Stimulated activated CD4-positive, alpha-beta T cell treated with anti-CD3 and anti-CD28 coated beads, Interleukin-4, amount 100 ng/mL, for 24 hours (primary cell): ENCODE measurements at places on chromosomes 2 and 18.

GRCh38 chr2:239824046-239824694 lies 201.0 kb downstream of the NDUFA10 start:
- DNase-seq, result no peak

DNA sequence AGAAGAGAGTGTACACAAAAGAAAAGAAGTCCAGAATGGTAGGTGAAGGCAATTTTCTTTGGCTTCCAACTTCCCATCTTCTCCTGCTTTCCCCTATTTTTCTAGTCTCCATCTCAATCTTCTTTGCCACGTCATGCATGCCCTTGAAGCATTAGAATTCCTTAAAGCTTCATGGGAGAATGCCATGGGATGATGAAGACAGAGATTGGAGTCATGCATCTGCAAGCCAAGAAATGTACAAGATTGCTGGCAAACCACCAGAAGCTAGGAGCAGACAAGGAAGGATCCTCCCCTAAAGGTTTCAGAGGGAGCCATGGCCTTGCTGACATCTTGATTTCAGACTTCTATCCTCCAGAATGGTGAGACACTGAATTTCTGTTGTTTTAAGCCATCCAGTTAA lies 305.9 kb downstream of the HRH4 start:
- no peak for DNase-seq

DNA sequence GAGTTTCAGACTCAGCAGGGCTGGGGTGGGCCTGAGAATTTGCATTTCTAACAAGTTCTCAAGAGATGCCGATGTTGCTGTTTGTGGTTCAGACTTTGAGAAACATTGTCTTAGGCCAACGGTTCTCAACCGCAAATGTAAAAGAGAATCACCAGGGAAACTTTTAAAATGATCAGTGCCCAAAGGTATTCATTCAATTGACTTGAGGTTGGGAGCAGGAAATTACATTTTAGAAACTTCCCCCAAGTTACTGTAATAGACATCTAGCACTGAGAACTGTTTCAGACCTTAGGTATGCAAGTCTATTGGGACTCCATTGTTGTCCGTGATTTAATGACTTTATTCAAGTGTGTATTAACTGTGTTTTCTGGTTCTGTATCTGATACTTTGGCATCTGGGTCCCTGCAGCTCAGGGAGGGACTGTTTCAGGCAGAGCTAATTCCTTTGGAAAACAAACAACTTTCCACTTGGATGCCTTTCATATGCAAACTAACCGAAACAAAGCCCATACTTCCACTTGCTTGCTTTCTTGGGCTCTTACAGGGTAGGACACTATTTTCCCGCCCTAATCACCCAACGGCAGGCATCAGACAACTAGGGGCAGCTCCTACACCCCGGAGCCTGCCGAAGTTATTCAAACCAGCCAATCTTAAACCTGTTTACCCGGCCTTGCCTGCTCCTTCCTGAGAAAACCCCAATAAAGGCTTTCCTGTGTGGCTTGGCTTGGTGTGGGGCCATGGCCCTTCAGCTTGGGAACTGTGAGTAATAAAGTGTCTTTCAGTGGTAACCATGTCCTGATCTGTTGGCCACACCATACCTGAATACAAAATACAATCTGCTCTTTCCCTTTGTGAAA lies 97.6 kb downstream of the POLE4 start:
- no peak for DNase-seq

DNA sequence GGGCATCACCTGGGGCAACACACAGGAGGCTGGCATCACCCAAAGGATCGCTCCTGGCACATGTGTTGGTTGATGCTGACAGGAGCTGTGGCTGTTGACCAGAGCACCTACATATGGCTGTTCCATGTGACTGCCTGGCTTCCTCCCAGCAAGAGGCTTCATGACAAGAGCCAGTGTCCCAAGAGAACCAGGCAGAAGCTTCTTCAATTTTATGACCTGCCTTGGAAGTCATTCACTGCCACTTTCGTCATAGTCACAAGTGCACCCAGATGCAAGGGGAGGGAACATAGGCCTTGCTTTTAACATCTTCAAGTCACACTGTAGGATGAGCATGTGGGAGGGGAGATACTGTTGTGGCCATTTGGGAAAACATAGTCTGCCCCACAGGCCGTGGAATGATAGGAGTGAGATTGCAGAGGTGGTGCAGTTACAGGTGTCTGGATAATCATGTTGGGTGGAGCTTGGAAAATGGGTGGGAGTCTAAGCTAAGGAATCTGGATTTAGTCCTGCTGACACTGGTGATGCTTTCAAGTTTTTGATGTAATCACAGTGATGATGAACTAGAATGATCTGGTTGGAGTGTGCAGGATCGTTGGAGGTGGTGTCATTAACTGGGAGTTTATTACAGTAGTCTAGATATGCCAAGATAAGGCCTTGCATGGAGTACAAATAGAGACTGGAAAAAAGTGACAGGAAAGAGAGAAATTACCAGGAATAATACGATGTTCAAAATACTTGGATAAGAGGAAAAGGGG lies 107.0 kb downstream of the RAPGEF4 start:
- no peak for DNase-seq

DNA sequence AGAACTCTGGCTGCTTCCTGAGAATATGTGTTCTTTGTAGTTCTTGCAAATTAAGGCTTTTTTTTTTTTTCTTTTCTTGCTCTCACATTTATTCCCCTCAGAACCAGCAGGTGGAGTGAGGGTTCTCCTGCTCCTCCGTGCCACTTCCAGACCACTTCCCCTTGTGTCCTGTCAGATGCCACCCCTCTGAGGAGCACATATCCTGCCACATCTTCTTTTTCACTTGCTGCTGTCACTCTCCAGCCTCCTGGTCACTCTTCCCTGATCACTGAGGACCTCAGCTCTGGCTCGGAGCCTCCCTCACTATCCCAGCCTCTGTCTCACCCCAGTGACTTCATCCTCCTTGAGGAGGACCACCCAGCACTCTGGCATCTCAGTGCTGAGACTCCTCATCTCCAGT lies 100.5 kb downstream of the TACR1 start:
- DNase-seq, result no peak

DNA sequence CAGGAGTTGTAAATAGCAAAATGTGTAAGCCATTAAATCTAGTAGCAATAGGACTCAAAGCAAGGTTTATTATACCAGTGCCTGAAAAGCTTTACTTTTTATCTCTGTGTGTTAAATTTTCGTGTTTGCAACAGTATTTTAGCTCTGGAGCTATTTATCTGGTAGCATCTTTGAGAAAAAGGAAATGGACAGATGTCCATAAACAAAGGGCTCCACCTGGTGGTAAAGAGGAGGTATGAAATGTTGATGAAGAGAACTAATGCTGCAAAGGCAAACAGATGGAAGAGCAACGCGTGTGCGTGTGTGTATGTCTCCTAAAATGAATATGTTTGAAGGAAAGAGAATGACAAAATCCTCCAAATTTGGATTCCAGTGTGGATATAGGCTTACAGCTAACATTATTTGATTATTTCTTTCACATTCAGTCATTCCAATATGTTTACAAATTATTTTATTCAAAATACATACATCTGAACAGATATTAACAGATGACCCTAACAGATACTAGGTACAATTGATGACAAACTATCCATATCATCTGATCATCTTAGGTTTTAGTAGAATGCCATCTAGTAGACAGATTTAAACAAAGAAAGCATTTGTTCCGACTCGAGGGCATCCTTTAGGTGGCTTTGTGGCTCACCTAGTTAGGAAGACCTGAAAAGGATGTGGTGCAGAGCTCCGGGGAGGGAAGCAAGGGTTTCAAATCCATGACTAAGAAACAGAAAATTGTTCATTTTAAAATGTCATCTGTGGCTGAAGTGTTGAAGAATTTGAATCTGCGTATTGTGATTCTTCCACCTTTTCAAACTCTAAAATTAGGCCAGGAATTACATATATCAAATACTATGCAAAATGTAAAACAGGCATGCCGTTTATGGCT lies 383.3 kb downstream of the MTX2 start:
- DNase-seq, result no peak

DNA sequence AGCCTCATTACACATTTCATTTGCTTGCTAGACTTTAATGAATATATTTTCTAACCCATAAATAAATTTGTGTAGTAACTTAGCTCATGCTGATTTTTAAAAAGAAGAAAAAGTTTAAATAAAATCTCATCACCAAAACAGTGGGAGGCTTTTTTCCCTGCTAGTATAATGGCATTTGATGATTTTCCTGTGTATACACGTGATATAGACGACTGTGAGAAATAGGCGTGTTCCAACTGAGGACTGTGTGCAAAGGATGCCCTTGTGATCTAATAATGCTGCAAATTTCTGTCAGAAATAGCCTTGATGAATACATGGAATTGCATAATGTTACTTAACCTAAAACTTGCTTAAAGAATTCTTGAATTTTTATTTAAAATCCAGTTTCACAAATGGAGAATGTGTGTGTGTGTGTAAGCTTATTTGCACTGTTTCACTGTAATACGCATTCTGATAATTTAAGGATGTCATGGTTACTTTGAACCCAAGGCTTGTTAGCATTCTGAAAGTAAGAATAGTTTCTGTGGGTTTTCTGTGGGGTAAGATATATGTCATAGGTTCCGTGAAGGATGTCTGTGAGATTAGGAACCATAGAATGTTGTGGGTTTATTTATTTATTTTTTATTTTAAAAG lies 178.0 kb downstream of the DLGAP1 start:
- DNase-seq, result no peak

GRCh38 chr2:75503048-75503607 lies 57.6 kb downstream of the EVA1A start:
- DNase-seq, result no peak

DNA sequence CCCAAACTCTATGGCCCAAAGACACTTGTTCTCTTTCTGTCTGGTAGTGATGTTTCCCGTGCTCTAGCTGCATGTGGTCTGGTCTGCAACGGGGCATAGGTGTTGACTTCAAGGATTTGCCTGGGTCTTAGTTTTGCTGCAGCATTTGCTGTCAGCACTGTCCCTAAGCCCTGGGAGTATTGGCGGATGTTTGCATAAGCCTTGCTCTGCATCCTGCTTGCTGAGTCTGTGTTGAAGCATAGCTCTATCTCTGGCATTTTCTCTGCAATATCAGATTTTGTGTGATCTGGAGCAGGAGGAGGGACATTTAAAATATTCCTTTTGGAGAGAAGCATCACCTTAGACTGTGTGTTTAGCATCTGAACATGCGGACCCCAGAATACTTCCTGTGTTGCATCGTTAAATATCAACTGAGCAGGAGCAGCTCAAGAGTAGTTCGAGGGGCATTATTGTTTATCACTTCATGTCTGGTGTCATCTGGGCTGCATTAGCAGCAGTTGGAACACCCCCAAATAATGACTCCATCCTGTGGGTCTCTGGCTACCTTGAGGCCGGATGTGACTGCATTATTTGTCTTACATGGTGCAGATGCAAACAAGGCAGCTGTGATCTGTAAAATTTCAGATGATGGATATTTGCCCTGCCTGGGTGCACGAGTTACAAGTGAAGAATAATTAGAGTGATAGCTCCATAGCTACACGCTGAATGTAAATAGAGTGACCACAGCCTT lies 231.7 kb downstream of the TRIB2 start:
- no peak for DNase-seq

DNA sequence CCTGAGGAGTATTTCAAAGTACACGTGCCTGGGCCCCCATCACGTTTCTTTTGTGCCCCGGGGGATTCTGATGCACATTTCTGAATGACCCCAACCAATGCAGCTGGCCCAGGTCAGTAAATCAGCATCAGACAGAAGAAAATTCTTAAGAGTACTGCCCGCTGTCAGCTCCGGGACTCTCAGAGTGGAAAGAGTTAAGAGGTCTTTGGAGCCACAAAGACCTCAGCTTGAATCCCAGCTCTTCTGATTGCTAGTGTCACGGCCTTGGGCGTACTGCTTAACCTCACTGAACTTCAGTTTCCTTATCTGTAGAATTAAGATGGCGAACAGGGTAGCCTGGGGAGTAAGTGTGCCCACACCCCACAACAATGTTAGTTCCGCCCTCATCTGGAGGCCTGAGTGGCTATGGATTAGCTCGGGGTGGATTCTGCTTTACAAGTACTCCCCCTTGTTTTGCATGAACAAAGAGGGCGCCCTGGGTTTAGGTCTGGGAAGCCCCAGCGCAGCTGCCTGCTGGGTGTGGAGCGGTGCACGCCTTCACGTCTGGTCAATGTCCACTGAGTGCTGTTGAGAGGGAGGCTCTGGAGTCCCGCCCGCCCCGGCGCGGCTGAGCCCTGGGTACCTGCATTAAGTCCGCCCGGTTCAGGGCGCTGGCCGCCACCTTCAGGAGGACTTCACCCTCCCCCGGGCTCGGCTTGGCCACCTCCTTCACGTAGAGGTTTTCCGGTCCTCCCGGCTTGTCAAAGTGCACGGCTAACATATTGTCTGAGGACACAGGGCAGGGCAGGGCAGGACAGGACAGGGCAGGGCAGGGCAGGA lies 858 bp downstream of the TP53I3 start:
- DNase-seq, result peak; percentile 39

- DNase-seq, result no peak
These were observed 298.1 kb downstream of the TGIF1 start for GRCh38 chr18:3748086-3748485.

GRCh38 chr2:188664951-188665595 lies 309.1 kb upstream of the COL3A1 start:
- no peak for DNase-seq

DNA sequence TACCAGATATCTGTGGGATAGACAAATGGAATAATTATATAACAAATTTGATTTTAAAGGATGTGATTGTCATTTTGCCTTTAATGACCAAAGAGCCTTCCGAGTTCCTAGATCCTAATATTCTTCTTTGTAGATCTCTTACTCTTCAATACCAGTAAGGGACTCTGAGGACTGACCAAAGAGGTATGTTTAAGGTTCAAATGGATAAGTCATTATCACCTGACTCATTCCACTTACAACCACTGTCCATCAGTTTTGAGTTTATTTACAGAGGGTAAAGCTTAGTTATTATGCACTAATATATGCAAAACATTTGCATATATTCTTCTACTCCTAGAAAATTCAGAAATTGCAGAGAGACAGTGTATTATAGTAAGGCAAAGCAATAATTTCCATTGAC lies 62.7 kb downstream of the CCDC148 start:
- DNase-seq, result no peak

GRCh38 chr18:10937743-10938640 lies 211.4 kb downstream of the PIEZO2 start:
- DNase-seq, result no peak

GRCh38 chr2:131394147-131394931 lies 30.4 kb upstream of the RAB6D start:
- DNase-seq, result no peak

GRCh38 chr2:236886456-236886855 lies 199.2 kb upstream of the COPS8 start:
- DNase-seq, result no peak

GRCh38 chr2:202932425-202933138 lies 20.5 kb downstream of the CARF start:
- DNase-seq, result no peak

DNA sequence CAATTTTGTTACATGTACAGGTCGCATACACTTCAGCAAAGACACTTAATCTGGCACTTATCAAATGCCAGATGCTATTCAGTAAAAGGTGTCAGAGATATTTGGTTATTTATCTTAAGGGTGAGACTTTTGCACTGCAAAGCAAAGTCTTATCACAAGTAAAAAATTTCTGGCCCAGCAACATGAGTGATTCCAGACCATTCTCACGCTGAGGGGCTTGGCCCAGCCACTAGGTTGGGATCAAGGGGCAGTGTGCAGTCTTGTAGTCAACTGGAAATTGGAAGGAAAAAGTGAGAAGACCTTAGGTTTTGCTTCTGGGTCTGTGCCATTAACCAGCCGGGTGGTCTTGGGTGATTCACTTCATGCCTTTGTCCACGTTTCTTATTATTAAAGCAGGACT lies 181.6 kb downstream of the RNF144A start:
- DNase-seq, result no peak
